ENCODE measurements at places on chromosomes 2 and 18.

GRCh38 chr2:65093211-65093610, 36.7 kb downstream of the RAB1A start:
- DNase-seq = no peak

DNA sequence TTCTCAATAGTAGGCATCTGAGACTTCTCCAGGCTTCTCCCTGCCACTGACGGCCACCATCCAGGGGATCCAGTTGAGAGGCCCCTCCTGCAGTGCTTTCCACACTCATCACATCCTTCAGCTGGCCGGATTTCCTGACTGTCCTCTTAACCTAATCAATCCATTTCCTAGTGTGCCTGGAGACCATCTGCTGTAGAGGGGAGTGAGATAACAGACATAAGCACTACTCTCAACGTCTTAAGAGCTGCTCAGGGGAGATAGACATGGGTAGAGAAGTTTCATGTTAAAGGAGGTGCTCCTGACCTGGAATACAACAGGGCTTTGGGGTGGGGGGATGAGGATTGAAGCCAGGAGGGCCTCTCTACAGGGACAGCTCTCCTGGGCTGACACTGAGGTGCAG, 14.2 kb downstream of the SPR start:
- no peak for DNase-seq

DNA sequence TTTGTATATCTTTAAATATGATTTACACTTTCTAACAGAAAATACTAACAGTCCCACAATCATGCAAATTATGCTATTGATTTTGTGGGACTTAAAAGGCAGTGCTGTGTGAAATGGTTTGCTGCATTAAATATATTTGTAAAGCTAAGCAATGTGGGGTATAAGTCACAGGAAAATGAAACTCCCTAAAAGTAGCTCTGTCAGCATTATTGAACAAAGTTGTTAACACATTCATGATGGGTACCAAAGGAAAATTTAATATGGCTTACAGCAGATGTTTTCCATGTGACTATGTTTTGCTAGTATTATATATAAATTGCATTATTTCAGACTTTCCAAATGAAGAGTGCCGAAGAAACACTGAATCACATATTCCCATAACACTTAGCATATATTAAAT, 1450.0 kb downstream of the LRP1B start:
- no peak for DNase-seq

DNA sequence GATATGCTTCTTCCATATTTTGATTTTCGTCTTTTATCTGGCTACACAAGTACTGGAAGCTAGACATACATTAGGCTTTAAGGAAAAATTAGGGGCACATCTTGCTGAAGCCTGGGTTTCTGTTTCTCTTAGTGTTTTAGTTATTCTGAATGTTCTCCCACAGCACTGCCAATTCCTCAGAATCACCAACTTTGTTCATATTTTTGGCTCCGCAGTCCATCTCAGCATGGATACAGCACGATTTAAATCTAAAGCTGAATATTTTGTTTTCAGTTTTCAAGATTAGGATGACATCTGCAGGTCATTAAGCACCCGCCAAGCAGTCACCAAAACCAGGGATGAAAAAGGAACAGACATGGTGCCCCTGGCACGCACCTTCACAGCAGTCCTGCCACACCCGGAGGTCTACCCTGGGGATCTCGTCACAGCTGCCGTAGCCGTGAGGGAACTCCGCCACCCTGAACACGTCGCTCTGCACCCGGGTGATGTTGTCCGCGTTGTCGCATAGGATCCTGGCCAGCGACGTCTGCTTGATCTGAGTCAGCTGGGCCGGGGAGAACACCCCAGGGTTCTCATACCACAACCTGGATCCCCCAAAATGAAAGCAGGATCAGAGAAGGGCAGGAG, 101.2 kb downstream of the PXDN start:
- no peak for DNase-seq

- DNase-seq = no peak
Measured at GRCh38 chr2:40416486-40416885, 35.4 kb downstream of the SLC8A1 start.

DNA sequence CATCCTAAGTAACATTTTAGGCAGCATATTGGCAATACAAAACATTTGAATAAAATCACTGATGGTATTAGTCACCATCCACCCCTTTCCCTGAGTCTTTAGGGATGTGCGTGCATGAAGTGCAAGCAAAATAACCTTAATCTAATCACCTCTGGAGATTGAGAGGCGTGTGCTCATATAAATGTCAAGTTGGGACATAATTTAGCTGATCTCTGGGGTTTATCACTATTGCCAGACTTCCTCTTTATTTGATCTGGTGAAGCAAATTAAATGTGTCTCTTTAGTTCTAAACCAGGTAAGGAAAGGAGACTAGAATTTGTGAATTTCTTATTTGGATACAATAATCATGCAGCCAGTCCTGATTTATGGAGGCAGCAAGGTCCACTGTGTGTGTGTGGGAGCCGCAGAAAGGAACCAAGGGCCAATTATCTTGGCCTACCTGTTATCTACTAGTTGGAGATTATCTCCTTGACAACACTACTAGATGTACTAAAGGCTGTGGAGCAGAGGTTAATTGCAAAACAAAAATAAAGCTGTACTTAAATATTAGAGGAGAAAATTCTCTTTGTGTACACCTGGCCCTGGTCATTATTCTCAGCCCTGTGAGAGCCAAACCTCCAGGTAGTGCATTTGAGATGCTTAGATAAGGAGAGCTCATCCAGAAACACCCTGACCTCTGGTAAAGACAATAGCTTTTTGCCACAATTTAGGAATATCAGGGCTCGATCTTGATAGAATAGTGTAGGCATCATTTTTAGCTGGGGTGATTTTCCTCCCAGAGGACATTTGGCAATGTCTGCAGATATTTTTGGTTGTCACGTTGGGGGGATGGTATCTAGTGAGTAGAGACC, 78.2 kb downstream of the HRH4 start:
- no peak for DNase-seq

- DNase-seq = no peak
Measured at GRCh38 chr2:119469131-119469530, 37.5 kb downstream of the TMEM37 start.

All from endothelial cell (in vitro differentiated cells).